ENCODE measurements at places on chromosomes 3 and 15. TPM values are rescaled to one million over a fixed set of nuclear protein-coding genes. Genes with fewer than 3 reads are reported as not detected.

The XYLB gene
- 5.0 TPM for total RNA-seq

The NUP210 gene
- 160 TPM for total RNA-seq

The MASP1 gene
- total RNA-seq, result not detected

The TNFAIP8L3 gene
- total RNA-seq, result 0.17 TPM

The REC114 gene
- total RNA-seq, result not detected
